ENCODE measurements at places on chromosomes 4 and X.

DNA sequence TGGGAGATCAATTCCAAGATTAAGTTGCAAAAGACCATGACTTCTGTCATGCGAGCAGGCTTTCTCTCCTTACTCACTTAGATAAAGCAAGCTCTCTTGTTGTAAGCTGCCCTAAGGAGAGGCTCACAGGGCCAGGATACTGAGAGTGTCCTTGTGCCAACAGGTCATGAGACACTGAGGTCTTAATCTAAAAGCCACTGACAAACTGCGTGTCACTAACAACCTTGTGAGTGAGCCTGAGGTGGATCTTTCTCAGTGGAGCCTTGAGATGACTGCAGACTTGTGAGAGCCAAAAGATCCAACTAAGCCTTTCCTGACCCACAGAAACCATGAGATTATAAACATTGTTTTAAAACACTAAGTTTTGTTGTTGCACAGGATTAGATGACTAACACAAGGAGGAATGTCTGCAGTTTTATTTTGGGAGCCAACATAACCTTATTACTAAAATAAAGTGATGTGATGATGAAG is 170.5 kb downstream of the SLC39A8 start:
- DNase-seq = no peak

DNA sequence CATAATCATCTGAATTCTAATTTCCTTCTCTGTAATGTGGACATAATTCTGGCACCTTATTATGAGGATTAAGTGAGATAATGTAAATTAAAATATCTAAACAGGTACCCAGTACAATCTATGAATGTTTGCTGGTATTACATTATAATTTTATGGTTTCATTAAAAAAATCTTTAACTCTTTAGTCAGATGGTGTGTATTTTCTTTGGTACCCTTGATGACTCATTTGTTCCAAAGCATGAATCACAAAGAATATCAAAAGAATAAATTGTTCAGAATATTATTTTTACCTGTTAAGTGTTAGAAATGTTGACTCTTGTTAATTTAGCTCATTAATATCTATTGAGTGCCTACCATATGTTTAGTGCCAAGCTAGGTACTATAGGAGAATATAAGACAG is 74.3 kb downstream of the SNX25 start:
- no peak for DNase-seq

GRCh38 chr4:177487977-177488376 is 45.7 kb upstream of the AGA start:
- DNase-seq = no peak

GRCh38 chr4:181960384-181960783 is 282.8 kb upstream of the TENM3 start:
- no peak for DNase-seq

DNA sequence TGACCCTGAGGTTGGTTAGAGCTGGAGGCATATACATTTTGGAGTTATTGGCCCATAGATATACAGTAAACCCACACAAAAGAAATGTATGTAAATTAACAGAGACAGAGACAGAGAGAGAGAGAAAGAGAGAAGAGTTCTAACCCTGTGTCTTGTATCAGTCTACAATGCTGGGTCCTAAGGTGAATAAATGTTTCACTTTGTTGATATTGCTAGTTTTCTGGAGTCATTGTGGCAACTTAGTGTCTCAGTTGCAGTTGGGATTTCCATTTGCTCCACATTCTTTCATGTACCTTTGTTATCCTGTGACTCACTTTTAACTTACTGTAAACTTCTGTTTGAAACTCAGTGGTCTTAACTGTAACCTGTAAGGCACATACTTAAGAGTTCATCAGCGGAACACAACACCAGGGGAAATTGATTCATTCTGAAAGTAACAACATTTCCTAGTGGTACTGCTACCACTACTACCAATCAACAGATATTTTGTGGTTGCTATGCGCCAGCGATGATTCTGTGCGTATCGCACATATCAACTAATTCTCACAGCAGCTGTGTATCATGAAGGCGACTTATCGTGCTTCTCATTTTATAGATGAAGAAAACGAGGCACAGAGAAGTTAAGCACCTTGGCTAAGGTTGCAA is 38.5 kb upstream of the ETDA start:
- no peak for DNase-seq

DNA sequence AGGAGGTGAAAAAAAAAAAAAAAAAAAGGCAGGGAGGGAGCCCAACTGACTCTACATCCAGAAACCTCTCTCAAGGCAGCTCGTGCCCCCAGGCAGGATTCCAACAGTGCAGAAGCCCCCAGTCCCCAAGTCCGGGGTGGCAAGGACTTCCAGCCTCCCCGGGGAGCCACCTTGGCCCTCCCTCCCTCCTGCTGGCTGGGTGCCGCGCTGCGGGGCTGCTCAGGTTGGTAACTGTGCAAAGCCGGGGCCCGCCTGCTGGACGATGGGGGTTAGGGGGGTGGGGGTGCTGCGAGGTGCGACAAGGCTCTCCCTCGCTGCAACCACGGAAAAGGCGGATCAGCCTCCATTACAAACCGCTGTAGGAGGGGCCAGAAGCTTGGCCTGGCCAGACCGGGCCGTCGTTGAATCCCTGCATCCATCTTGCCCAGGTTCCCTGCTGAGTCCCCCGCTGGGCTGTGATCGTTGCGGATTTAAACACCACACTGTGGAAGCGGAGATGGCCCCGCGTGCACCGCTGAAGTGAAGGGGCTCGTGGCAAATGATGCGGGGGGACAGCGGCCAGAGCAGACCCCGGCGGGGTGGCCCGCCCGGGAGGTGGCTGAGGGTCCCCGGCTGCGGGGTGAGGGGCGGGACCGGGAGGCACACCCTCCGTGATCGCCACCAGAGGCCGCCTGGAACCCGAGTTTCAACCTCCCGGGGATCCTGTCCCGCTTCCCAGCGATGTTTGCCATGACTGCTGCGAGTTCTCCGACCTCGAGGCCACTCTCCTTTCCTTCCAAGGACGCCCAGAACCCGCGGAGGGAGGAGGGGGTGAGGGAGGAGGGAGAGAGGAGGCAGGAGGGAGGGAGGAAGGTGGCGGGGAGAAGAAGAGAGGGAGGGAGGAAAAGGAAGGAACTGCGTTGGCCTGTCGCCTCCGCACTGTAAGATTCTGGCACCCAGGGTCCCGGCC is 58.0 kb upstream of the DDX3X start:
- no peak for DNase-seq

GRCh38 chr4:185941461-185941860 is 127.5 kb upstream of the TLR3 start:
- DNase-seq = no peak

DNA sequence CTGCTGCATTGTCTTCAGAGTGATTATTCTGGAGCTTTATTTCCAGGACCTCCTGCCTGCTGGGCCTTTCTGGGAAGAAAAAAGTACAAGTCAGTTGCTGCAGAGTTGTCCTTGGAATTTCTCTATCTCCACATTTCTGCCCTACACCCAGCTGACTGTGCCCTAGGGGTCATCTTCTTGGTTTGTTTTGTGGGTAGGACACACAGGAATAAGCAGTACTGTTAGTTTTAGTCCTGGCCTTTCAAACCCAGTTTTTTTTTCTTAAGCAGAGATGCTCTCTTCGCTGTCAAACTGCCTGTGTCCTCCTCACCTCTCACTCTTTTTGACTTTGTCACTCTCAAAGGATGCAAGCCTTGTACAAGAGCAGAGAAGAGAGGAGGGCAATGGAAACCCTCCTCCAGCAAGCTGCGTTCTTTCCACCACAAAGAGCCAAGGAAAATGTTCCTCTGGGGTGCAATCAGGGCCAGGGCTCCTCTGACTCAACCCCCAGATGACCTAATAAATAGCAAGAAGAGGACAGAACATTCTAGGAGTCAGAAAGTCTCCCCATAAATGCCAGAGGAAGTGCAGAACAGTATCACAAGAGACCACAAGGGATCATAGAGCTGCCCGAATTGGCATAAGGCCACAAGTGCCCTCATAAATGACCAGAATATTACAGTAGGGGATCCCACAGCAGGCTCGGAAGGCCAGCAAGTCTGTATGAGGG is 186.2 kb downstream of the RCHY1 start:
- DNase-seq = no peak

GRCh38 chr4:20043991-20044390 is 207.7 kb upstream of the SLIT2 start:
- no peak for DNase-seq

DNA sequence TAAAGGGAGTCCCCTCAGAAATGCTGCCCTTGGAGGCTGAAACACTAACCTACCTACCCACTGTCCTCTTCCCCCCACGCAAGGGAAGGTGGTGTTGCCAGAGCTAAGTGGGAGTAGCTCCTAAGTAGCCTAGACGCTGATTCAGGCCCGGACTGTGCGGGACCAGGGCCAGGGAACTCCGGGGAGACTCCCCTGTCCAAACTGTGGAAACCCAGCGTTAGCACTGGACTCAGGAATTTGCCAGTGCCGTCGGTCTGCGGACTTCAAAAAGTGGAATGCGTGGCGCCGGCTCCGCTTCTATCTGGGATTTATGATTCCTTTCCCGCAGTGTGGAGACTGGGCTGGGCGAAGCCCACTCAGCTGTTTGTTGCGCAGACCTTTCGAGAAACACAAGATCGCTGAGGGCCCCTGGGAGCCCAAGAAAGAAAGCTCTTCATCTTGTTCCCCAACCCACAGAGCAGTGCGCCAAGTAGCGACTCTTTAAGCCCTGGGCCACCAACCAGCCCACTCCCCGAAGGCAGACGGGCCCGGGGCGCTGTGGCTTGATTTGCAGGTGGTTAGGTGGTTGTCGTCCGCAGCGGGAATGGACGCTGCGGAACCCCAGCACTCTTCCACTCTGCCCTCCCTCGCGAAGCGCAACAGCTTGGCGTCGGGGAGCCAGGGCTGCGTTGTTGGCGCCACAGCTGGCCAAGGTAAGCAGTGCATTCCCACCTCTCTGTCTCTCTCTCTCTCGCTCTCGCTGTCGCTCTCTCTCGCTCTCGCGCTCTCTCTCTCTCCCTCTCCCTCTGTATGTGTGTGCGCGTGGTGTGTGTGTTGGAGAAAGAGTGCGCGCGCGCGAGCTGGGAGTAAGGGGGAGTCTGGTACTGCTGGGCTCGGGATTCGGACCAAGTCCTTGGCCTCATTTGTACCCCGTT is 2.0 kb downstream of the TMEM255A start:
- no peak for DNase-seq

GRCh38 chrX:139052461-139052860 is 340.9 kb upstream of the FGF13 start:
- no peak for DNase-seq

DNA sequence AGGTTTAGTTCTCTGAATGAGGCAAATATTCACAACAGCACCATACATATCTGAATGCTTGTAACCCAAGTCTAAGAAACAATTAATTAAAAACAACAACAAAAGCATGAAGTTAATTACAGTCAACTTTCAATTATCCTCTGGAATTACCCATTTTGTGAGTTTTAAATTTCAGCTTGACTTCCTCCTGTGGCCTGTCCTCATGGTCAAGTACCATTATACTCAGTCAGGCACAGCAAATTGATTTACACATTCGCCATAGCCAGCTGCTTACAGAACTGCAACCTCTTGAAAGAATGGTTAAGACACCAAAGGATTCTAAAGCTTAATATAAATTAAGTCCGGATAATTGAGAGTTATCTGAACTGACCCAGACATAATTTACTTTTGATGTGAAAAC is 306.5 kb downstream of the CAMK2D start:
- DNase-seq = no peak

DNA sequence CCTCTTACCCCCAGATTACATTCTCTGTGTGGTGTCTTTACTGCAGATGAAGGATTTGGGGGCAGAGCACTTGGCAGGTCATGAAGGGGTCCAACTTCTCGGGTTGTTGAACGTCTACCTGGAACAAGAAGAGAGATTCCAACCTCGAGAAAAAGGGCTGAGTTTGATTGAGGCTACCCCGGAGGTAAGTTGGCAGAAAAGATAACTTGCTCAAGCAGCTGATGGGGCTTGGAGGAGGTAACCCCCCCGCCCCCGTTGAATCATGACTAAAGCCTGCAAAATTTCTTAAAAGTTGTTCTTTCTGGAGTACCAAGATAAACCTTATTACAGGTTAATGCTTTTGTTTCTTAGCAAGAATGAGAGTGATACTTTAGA is 1.5 kb downstream of the CCNG2 start:
- no peak for DNase-seq

DNA sequence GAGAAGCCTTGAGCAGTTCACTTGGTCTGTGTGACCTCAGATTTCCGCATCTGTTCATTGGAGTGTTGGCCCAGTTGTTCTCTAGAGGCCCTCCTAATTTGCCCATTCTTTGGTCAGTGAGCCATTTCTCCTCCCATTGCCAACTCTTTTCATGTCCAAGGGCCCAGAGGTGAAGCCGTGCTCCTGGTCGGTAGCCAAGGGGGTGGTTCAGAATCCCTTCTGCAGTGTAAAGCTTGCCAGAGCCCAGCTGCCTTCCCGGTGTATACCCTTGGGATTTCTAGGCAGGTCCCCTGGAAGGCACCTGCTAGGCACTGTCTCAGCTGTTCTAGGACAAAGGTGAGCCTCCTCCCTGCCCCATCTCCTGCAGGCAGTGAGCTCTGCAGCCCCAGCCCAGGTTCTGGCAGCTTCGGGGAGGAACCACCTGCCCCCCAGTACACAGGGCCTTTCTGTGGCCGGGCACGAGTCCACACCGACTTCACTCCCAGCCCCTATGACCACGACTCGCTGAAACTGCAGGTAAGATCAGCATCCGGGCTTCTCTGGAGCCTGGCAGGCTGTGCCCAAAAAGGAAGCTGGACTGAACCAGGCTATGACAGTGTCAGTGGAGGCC is 12.3 kb downstream of the SASH3 start:
- no peak for DNase-seq

GRCh38 chrX:29687687-29688086 is 527.7 kb upstream of the MAGEB2 start:
- no peak for DNase-seq

- no peak for DNase-seq
Observed at GRCh38 chrX:38939067-38939466, 137.8 kb downstream of the MID1IP1 start.

DNA sequence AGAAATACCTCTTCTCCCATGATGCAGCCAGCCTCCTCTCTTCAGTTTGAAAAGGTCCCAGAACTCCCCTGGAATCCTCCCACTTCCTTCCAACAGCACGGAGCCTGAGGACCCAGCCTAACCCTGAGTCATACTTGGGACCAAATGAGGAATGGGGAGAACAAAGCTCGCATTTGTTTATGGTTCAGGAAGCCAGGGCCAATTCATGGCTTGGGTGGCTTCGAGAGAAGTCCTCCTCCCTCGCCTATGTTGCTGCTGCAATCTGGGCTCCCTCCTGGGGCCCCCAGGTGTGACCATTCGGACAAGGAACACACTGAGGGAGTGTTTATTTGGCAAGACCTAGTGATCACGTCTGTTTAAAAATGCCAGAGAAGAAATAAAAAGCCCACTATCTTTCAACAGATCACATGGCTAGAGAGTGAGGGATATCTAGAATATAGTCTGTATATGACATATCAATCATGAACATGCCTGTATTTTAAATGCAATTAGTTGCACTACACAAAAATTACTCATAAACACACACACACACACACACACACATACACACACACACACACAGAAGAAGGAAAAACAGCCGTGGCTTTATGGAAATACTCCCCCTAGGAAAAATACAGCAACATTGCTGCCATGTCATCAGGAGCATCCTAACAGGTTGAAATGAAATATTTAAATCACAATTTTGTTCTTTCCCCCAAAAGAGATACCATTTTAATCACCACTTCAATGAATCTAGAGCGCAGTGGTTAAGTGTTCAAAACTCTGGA is 155.7 kb upstream of the MAP3K15 start:
- no peak for DNase-seq

Measured in Panc1 (cell line).